ENCODE measurements at places on chromosomes 7 and 10.

GRCh38 chr10:94344522-94345122, 18.1 kb downstream of the NOC3L start:
- DNase-seq: no peak

GRCh38 chr10:77325233-77325537, 312.4 kb downstream of the KCNMA1 start:
- no peak for DNase-seq

- DNase-seq: no peak
Observed at GRCh38 chr7:100827330-100828226, at the start of gene EPHB4. Gene EPHB4, minus strand, starts transcription at chr7:100827523. Its CDS starts 493 bp downstream, at chr7:100827030.

DNA sequence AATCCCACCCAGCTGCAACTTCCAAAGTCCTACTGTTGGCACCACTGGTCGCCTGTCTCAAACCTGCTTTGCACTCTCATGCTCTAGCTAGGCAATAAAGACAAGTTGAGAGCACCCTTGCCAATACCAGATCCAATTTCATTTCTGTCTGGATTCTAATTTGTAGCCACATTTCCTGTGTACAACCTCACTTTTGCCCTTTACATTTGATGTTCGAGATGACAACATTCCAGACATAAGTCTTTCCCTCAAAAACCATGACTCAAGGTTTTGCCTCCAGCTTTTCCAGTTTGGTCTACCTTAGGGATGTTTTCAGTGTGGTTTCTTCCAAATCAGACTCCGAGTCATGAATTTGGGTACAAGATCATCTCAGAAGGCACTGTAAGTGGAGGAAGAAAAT, 309.0 kb downstream of the GPAM start:
- no peak for DNase-seq
